Mesothelial cell of epicardium (in vitro differentiated cells): ENCODE measurements at places on chromosomes 2 and 18. TPM values are rescaled to one million over a fixed set of nuclear protein-coding genes. Genes with fewer than 3 reads are reported as not detected.

CLEC4F gene
- total RNA-seq: not detected in 3 replicates

DNA sequence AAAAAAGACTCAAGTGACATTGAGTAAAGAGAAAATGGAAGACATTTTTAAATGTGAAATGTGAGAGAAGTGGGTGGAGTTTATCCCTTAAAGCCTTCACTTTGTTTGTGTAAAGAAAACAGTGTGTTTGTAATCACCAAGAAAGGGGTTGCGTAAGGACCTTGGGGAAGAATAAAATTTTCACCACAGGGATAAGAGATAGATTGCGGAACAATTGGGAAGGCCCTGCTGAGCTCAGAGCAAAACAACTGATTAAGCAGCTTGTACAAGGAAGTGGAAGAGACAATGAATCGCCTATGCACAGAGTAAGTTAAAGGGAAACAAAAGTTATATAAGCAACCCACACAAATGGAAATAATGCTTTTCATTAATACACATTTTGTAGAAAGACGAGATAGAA is 327.7 kb downstream of the RAD51AP2 start:
- no peaks in the 10 kb centered on the region for H3K27me3 ChIP-seq
- no peak overlapping the region for H3K27ac ChIP-seq
- no peak overlapping the region for H3K4me3 ChIP-seq
- DNase-seq: no peak
- no peaks in the 10 kb centered on the region for H3K36me3 ChIP-seq

RNF144A gene
- 52.3 to 54.4 TPM (median 52.8 TPM) in 3 replicates for total RNA-seq

- no peak overlapping the region for H3K4me3 ChIP-seq
- H3K36me3 ChIP-seq: no peaks in the 10 kb centered on the region
- H3K4me1 ChIP-seq: peaks cover 16% of the 10 kb centered on the region
- no peaks in the 10 kb centered on the region for H3K27me3 ChIP-seq
- DNase-seq: no peak
Measured at GRCh38 chr2:5322396-5322795, 369.8 kb upstream of the SOX11 start.

GRCh38 chr2:109102588-109103233 is 26.3 kb upstream of the SH3RF3 start:
- H3K4me1 ChIP-seq: peaks cover 11% of the 10 kb centered on the region
- no peak overlapping the region for H3K27ac ChIP-seq
- no peaks in the 10 kb centered on the region for H3K36me3 ChIP-seq
- no peak for DNase-seq

NTSR2 gene
- total RNA-seq: not detected in 3 replicates

GRCh38 chr18:46275370-46275769 is 171.2 kb downstream of the HAUS1 start:
- no peaks in the 10 kb centered on the region for H3K36me3 ChIP-seq
- H3K4me1 ChIP-seq: peaks cover 23% of the 10 kb centered on the region
- H3K4me3 ChIP-seq: no peak overlapping the region

RBKS gene
- 0.80 to 1.4 TPM (median 1.0 TPM) in 3 replicates for total RNA-seq

GRCh38 chr2:218996937-218997336 is 3.7 kb upstream of the CRYBA2 start:
- H3K27me3 ChIP-seq: peaks cover 94% of the 10 kb centered on the region
- H3K4me3 ChIP-seq: no peak overlapping the region
- peaks cover 14% of the 10 kb centered on the region for H3K4me1 ChIP-seq
- no peaks in the 10 kb centered on the region for H3K36me3 ChIP-seq
- no peak for DNase-seq
- H3K27ac ChIP-seq: no peak overlapping the region

GRCh38 chr18:48889981-48890762 is 60.6 kb downstream of the SMAD7 start:
- no peak overlapping the region for H3K4me3 ChIP-seq
- no peaks in the 10 kb centered on the region for H3K36me3 ChIP-seq
- peaks cover 66% of the 10 kb centered on the region for H3K4me1 ChIP-seq
- DNase-seq: no peak
- H3K27ac ChIP-seq: peak overlapping the region; percentile 79
- H3K27me3 ChIP-seq: no peaks in the 10 kb centered on the region

DNA sequence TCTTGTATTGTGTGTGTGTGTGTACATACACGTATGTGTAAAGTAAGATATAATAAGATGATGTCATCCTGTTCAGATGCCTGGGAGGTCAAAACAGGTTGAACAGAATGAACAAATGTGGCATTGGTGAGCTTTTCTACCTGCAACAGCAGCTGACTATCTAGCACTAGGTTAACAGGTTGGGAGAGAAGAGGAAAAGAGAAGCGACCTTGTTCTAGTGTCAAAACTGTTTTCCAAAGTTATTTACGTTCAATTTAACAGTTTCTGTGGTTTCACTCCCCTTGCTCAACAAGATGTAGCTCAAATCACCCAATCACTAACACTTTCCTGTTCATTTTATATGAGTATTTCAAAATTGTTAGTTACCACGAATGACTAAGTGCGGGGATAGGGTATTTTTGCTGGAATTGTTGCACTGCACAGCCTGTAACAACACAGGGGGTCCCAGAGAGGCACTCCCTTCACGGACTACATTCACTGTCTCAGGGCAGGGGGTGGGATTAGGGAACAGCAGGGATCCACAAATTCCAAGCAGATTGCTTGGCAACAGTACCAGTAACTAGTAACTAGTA is 67.5 kb upstream of the DTNB start:
- no peak overlapping the region for H3K4me3 ChIP-seq
- peak overlapping the region; percentile 70 for H3K27ac ChIP-seq
- no peaks in the 10 kb centered on the region for H3K27me3 ChIP-seq

CPSF3 gene
- 44.9 to 47.3 TPM (median 45.1 TPM) in 3 replicates for total RNA-seq

DNA sequence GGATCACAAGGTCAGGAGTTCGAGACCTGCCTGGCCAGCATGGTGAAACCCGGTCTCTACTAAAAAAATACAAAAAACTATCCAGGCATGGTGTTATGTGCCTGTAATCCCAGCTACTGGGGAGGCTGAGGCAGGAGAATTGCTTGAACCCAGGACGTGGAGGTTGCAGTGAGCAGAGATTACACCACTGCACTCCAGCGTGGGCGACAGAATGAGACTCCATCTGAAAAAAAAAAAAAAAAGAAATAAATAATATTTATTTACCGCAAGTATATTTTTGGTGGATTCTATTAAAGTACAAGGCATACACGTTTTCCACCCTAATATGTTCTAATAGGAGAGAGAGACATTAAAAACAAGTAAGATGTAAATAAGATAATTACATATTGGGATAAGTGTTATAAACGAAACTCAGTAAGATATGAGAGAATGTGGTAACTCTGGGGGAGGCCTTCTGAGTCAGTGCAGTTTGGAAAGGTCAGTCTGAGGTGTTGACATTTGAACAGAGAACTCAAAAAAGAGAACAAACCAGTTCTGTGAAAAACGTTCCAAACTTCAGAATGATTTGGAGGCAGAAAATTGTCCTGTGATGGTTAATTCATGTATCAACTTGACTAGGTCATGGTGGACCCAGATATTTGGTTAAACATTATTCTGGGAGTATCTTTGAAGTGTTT is 8.8 kb upstream of the POLI start:
- no peak for DNase-seq
- no peaks in the 10 kb centered on the region for H3K36me3 ChIP-seq
- H3K4me1 ChIP-seq: peaks cover 28% of the 10 kb centered on the region
- H3K4me3 ChIP-seq: no peak overlapping the region

- no peak overlapping the region for H3K4me3 ChIP-seq
- peaks cover 3% of the 10 kb centered on the region for H3K4me1 ChIP-seq
- no peaks in the 10 kb centered on the region for H3K27me3 ChIP-seq
- DNase-seq: no peak
- no peak overlapping the region for H3K27ac ChIP-seq
Measured at GRCh38 chr18:56189615-56190014, 448.8 kb downstream of the TXNL1 start.

DNA sequence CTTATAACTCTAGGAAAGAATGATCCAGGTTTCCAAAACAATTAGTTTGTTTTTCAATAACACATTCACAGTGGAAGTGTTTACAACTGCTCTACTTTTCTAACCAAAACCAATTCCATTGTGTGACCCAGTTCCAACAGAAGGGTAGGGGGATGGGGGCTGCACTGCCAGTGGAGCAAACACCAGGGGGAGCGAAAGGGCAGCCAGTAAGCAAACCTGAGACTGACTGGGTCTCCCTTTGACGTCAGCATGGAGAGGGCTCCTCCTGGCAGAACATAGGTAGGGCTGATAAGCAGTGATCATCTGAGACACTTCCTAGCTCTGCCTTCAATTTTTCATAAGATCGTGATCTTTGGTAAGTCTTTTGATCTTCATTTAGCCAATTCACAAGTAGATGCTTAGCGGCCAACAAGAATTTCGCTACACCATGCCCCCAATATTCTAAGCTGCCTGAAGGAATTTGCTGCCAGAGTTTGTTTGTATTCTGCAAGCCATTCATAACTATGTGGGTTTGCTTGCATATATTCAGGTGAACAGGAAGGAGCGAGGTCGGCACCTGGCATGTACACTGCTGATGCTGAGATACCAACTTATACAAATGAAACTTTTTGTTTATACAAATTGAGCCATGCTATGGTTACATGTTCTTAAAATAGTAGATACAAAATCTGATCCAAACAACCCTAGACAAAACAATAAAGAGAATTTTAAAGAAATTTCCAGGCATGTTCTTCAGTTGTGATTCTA is 45.9 kb downstream of the ST6GAL2 start:
- DNase-seq: peak; percentile 50
- H3K27ac ChIP-seq: peak overlapping the region; percentile 83
- peaks cover 30% of the 10 kb centered on the region for H3K4me1 ChIP-seq
- H3K4me3 ChIP-seq: no peak overlapping the region
